Mucosa of descending colon (tissue), 3 donors: ENCODE measurements at places on chromosomes 7 and 10. TPM values are rescaled to one million over a fixed set of nuclear protein-coding genes. Genes with fewer than 3 reads are reported as not detected.

- DNase-seq = no peak
Measured at GRCh38 chr7:46972205-46972604, 609.7 kb downstream of the TNS3 start.

GRCh38 chr7:66919704-66920103 lies 1.3 kb upstream of the TMEM248 start:
- no peak for DNase-seq

GRCh38 chr7:36659172-36659516 lies 65.2 kb downstream of the AOAH start:
- no peak for DNase-seq

GRCh38 chr7:5649641-5650040 lies 131.8 kb downstream of the RNF216 start:
- DNase-seq = no peak

GRCh38 chr7:140915935-140916555 lies 8.7 kb downstream of the BRAF start:
- no peak for DNase-seq

DNA sequence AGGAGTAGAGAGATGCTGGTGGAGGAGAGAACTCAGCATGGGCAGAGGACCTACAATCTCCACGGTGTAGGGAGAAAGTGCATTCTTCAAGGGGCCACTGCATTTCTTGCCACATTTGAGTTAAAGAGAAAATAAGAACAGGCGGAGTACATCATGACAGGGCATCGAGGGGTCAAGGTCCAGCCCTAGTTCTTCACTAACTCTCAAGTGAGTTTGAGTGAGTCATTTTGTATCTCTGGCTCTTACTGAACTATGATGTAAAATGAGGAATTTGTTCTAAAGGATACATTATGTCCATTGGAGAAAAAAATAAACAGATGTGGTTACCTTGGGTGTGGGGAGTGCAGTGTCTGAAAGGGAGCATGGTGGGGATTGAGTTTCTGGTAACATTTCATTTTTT lies 182.9 kb downstream of the XPNPEP1 start:
- DNase-seq = peak; percentile 7

DNA sequence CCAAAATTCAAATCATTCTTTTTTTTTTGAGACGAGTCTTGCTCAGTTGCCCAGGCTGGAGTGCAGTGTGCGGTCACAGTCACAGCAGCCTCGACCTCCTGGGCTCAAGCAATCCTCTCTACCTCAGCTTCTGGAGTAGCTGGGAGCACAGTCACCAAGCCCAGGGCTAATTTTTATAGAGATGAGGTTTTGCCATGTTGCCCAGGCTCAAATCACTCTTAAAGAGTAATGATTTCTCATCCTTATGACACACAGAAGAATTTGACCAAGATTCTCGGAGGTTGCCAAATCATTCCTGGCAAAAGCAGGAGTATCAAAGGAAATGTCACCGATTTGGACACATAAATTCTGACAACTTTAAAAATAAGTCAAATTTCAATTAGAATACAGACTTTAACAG lies 39.1 kb downstream of the SIRT1 start:
- DNase-seq = no peak

DNA sequence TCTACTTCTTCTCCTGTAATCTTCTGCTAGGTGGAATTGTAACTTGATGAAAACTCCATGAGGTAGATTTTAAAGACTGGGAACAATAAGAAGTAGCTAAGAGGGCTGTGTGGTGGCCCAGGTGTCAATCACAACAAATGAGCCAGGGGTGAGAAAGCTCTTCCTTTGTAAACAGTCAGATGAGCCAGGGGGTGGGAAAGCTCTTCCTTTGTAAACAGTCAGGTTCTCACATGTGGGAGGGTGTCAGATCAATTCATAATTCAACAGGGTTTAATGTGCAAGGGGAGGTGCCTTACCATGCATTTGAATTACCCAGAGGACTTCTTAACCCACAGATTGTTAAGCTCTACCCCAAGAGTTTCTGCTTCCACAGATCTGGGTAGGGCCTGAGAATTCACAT lies 312.4 kb upstream of the AUTS2 start:
- DNase-seq = no peak

DNA sequence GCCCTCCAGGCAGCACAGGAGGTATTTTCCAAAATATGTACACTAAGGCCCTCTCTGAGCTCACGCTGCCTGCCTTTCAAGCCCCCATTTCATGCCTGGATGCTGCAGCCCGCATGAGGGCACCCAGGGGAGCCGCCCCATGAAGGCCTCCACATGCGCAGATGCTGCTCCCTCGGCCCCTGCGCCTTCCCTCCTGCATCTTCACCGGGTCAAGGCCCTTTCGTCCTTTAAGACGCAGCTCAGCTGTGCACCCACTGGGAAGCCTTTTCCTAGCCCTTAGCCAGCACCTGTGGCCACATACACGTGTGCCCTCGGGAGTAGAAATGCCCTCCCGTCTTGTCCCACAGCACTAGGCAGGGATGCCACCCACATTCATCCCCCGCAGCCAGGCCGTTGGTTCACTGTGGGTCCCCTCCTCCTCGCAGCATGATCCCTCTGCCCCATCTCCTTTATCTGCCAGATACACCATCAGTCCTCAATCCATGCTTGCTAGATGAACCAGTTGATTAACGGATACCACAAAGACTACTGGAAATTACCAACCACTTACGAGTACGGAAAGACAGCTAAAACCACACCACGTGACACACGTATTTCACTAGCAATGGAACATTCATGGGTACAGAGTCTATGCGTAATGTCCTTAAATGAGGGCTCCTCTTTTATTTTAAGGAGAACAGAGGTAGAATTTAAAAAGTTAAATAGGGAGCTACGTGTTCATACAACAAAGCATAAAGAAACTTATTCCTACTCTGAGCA lies 278.0 kb downstream of the TNS3 start:
- no peak for DNase-seq

GRCh38 chr7:100888988-100889750 lies at the start of gene UFSP1:
UFSP1 (minus strand) TSS chr7:100889715; CDS start chr7:100889271, 444 bp downstream.
- peak; percentile 69 for DNase-seq

DNA sequence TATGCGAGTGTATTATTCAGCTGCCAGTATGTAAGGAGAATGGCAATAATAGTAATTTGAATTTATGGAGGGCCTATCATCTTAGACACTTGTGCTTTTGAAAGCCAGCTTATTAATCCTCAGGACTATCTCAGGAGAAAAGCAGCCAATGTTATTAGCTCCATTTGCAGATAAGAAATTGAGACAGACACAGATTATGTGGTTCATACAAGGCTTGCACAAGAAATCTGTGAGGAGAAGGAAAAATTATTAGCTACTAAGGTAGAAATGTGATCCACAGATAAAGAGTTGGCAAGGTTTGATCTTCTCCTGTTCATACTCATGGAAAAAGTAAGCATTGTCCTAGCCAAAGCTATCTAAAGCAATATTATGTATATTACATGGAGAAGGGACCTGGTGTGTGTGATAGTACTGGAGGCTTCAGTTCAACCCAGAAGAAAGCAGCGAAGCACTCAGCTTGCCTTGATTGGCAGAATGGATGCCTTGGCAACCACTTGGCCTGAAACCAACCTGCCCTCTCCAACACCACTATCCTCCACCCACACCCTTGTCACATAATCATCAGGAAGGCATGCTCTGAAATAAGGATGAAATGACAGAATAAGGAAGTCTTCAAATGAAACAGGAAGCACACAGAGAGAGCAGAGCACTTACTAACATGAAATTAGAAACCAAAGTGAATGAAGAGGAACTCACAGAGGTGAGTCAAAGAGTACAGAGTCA lies 18.0 kb downstream of the MACC1 start:
- DNase-seq = peak; percentile 80

DNA sequence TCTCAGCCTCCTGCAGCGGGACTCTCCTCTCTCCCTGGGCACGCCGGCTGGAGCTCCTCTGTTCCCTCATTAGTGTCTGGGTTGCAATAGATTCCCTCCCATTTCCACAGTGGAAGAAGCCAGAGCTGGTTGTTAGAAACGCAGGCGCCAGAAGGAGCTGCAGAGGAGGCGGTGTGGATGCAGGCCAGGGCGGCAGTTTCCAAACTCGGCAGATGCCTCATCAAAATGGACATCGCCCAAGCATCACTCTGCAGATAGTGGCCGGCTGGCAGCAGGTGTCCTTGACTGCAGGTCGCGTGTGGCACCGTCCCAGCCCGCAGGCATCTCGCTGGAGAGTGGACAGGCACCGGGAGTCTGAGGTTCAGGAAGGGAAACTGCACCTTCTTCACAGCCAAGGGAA lies 201.8 kb downstream of the TCERG1L start:
- no peak for DNase-seq

GRCh38 chr7:35700333-35700732 lies 5.4 kb upstream of the HERPUD2 start:
- DNase-seq = no peak

GRCh38 chr7:70696201-70696754 lies 435.7 kb upstream of the GALNT17 start:
- DNase-seq = peak; percentile 34

- peak; percentile 59 for DNase-seq
Measured at GRCh38 chr10:103820101-103821062, 35.0 kb downstream of the SH3PXD2A start.

- no peak for DNase-seq
Measured at GRCh38 chr10:48944171-48944570, 4.5 kb upstream of the LRRC18 start.

DNA sequence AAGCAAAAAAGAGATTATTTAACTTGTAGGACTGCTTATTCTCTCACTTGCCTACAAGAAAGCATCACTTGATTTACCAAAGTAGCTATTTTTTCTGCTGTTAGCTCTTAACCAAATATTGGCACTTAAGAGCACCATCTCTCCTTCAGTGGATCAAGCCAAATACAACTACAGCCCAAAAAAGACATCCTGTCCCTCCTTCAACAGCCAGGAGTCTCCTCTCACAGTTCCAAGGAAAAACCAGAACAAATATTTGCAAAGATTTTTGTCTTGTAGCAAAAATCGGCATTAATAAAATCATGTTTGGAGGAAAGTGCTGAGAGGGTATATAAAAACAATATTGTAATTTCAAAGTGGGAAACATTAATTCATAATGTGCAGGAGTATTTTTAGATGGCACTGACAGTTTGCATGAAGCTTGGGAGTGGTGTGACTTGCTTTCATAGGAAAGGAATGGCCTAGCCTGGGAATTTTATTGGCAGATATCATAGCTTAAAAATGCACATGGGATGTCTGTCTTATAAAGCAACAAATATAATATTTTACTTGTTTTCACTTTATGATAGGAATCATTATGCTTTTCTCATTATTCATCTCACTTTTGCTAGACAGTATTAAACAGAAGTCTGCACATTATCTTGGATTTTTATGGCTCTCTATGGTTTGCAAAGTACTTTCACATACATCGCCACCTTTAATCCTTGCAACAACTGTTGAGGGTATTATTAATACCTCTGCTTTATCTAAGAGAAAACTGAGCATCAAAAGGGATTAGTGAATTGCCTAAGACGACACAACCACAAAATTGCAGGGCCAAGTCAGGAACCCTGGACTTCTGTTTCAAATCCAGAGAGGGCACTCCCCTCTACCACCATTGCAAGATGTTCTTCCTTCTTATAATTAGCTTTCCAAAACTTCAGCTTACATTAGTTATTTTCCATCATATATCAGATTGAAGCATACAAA lies 103.5 kb downstream of the AGMO start:
- DNase-seq = no peak

DNA sequence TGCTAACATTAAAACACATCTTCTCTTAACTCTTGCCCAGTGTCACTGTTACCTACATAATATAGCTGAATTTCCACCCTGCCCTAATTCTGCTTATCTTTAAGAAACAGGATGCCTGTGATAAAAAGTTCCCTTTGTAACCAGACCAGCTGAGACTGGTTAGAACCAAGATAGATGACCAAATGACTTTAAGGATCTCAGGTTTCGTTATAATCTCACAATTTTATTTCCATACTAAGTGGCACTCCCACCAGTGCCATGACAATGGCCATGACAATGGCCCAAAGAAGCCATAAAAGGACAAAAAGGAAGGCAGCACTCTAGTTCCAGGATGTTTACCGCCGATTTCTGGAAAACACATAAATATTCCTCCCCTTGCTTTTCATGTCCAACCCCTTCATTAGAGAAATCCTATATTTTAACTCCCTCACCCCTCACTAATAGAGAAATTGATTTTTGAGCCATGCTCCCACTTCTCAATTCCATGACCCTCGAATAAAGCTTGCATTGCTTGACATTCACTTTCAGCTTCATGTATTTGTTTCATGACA lies 126.1 kb downstream of the ELAPOR2 start:
- DNase-seq = no peak

DNA sequence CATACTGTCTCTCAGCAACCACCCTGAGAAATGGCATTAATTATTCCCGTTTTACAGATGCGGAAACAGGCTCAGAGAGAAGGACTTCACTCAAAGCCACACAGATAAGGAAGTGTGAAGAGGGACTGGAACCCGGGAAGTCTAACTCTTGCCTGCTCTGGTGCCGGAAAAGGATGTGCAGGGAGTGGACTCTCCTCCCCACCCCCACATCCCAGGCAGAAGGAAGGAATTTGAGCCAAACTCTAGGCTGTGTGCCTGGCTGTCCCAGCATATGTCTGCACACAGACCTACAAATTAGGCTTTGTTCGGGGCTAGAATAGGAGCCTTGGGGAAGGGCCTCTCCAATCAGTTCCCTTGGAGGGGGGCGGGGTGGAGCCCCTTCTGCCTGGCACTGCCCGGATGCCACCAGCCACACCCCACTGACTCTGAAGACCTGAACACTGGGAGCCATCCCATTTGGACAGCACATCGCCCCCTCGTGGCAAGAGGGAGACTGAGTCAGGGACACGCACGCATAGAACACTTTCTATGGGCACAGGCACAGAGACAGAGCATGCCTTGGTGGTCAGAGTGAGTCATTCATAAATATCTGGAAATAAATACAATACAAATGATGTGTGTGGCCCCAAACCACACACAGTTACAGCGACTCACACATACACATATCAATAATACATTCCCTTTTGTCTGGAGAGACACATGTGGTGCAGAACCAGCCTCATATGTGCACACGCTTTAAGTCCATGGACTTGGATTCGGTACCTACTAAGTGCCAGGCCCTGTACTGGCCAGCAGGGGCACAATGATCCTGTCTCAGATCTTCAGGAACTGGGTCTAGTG lies 13.1 kb downstream of the LZTS2 start:
- DNase-seq = peak; percentile 92

GRCh38 chr7:36670585-36671431 lies 53.5 kb downstream of the AOAH start:
- peak; percentile 58 for DNase-seq

DNA sequence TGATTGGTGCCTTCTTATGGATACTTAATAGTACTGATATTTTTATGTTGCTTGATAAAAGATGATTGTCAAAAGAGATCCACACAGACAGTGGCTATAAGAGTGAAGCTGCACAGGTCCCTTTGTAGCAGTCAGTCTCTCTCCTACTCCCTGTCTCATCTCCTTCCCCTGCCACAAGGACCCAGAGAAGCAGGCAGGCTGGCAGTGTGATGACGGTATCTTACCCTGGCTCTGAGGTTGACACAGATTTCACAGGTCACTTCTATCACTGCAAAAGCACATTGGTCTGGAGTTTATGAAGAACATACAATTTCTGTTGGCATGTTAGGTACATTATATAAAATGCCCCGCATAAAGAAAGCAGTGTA lies 64.4 kb upstream of the AHR start:
- no peak for DNase-seq

GRCh38 chr7:135518748-135519147 lies 8.8 kb upstream of the CNOT4 start:
- DNase-seq = no peak

MEOX2 gene
- 0.52 TPM for total RNA-seq

CABCOCO1 gene
- not detected for total RNA-seq

NUTM2E gene
- total RNA-seq = not detected

PRR15 gene
- 356 TPM for total RNA-seq

AGAP5 gene
- total RNA-seq = 12.8 TPM

IL2RA gene
- 2.1 TPM for total RNA-seq

MAD1L1 gene
- total RNA-seq = 25.3 TPM

HPSE2 gene
- total RNA-seq = 1.3 TPM
